Spinal cord (tissue), 10 donors: ENCODE measurements at places on chromosomes 12 and 14. TPM values are rescaled to one million over a fixed set of nuclear protein-coding genes. Genes with fewer than 3 reads are reported as not detected.

FKBP11 gene
- 12.4 TPM for polyA plus RNA-seq

HOXC13 gene
- polyA plus RNA-seq, result not detected

LAG3 gene
- polyA plus RNA-seq, result 1.6 TPM

ZNF385A gene
- polyA plus RNA-seq, result 40.8 TPM

LRP1-AS gene
- not detected for polyA plus RNA-seq

CLEC4A gene
- polyA plus RNA-seq, result 4.0 TPM

KRT82 gene
- polyA plus RNA-seq, result not detected

DBX2 gene
- polyA plus RNA-seq, result 15.6 TPM

KERA gene
- 0.08 TPM for polyA plus RNA-seq

RD3L gene
- polyA plus RNA-seq, result not detected
